Stimulated activated CD8-positive, alpha-beta memory T cell treated with anti-CD3 and anti-CD28 coated beads, Interleukin-7, amount 100 ng/mL, for 1 hour (primary cell): ENCODE measurements at places on chromosomes 7 and 10.

DNA sequence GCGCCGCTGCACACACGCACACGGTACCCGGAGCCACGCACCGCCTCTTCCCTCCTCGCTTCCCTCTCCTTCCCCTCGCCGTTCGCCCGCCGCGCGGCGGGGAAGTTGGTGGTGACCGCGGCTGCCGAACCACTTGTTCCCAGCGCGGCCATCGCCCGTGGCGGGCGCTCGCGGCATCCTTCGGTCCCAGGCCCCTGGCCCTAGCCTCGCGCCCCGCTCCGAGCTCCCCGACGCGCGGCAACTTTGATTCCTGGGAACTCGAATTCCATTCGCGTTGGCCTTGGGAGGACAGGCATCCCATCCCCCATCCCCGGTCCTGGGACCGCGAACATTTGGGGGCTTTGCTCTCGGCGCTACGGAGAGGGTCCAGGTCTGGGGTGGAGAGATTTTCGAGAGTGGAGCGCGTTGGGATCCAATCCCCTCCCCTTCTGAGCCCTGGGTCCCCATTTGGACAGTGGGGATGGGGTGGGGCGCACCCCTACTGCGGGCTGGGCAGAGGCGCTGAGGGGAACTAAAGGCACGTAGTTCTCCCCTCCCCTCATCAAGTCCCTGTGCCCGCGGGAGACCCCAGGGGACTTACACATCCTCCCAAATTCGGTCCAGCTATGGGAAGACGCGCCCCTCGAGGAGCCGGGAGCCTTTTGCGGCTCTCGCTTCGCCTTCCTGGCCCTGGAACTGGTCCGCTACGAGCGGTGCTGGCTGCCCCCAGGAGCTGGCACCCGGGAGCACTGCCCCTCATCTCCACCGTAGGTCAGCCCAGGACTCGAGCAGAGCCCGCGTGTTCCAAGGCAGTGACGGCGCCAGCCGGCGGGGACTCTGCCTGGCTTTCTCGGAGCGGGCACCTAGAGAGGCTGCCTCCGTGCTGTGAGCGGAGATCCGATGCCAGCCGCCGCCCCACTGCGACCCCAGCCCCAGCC lies 834 bp downstream of the CDH23 start:
- DNase-seq = no peak

GRCh38 chr10:21634599-21635365 lies 100.8 kb downstream of the MLLT10 start:
- no peak for DNase-seq

DNA sequence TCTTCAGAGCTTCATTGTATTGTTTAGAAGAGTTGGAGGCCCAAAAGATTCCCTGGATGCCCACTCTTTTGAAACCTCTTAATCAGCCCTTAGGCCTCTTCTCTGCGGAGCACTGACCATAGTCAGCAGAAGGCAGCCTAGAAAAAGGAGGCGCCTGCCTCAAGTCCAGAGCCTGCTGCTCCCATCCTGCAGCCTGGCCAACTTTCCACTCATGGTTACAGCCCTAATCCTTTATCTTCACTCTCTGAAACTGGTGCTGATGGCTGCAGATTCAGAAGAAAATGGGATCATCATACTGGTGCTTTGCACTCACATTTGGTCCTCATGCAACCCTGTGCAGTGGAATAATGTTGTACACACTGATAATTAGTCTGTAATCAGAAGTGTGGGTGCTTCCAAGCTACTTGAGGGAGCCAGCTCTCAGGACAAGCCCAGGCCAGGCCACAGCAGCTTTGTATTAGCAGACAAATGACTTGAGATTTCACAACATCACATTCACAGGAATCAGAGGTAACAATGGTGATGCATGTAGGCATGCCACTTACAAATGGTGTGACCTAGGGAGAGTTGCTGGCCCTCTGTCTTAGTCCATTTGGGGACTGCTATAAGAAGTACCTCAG lies 272.9 kb downstream of the GALNT17 start:
- DNase-seq = no peak

DNA sequence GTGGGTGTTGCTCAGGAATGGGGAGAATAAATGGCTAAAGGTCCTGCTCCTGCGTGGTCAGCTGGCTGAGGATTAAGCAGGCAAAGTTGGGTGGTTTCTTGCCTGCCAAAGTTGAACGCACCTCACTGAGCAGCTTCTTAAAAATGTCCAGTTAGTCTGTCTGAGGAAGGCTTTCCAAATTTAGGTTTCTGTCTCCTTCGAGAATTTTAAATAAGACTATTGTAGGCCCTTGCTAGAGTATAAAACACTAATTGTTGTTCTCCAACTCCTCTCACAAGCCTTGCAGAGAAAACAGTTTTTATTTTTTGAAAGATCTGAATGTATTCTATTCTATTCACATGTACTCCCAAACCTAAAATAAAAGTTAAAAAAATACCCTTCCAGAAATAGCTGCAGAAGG lies 122.0 kb upstream of the LAMB4 start:
- no peak for DNase-seq

- DNase-seq = no peak
These were observed 126.7 kb downstream of the DKK1 start for GRCh38 chr10:52440612-52441285.

- DNase-seq = no peak
These were observed 83.2 kb upstream of the SFMBT2 start for GRCh38 chr10:7493996-7494395.

DNA sequence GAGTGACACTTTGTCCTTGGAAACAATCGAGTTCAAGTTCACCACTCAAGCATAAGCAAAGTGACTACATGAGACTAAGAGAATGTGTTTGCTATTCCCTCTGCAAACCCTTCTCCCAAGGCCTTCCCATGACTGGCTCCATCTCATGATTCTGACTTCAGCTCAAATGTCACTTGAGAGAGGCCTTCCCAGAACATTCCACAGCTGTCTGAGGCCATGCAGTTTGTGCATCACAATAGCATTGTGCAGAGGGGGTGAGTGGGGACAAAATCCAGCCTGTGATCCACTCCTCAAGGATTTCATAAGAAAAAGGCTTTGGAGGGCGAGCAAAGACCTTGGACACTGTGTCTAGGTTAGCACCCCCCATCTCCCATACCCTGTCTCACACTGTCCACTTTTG lies 6.9 kb upstream of the LRMDA start:
- no peak for DNase-seq

DNA sequence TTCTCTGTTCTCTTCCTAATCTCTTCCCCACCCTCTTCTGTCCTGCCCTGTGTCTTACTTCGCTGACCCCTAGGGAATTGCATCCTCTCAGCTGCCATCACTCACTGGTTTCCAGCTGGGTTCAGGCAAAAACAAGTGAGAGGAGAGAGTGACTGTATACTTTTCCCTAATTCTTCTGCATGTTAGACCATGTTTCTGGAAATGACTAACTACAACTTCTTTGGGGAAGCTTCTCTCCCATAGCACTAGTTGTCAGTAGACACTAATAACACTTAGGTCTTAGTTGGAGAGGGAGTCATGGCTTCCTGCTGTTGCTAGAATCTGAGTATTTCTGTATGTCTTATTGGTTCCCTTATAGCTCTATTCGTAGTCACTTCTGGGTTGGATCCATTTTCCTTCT lies 299.0 kb upstream of the FZD1 start:
- DNase-seq = no peak
